ENCODE measurements at places on chromosomes 1 and 21.

DNA sequence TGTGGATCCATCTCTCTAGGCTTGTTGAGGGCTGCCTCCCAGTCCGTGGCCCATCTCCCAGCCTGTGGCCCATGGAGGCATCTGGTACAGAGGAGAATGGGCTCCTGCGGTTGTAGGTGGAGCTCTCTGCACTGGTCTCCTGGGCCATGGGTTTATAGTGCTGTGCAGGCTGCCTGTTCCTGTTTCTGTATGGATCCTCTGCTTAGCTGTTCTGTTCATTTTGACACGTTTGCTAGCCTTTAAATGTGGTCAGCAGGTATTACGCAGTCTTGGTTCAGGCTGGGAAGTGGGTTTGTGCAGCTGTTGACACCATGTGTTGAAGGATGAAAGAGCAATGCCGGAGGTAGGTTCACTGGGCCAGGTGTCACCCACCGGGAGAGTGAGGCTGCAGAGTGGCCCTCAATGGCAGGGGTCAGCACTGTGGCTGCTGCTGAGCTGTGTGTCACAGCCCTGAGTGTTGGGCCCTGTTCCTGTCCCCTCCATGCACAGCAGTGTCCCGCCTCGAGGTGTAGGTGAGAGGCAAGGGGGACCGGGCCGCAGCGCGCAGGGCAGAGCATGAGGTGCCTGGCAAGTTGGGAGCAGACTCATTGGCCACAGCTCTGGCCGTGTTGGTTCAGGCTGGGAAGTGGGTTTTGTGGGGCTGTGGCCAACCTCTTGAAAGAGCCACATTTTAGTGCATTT lies 39.0 kb downstream of the SNAP47 start:
- no peak for DNase-seq

DNA sequence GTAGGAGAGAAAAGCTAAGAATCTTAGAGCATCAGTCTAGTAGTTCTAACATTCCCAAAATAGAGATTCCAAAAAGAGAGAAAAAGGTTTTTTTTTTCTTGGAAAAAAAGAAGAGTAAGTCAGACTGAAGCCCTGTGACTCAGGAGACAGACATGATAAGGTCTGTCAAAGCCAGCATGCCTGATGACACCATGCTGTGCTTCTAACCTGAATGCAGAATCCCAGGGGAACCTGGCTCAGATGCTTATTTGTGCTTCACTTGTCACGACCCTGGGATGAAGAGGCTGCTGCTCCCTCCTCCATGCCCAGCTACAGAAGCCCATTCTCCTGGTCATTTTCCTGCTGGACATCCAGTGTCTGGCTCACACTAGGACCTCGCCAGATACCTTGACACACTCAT lies 44.3 kb downstream of the ERICH3 start:
- DNase-seq = no peak

- DNase-seq = no peak
Measured at GRCh38 chr1:89518221-89518631, 6.4 kb upstream of the LRRC8B start.

- no peak for DNase-seq
Measured at GRCh38 chr1:15465674-15466073, 9.1 kb downstream of the CELA2A start.

- DNase-seq = no peak
Measured at GRCh38 chr1:171468120-171468750, 17.1 kb upstream of the PRRC2C start.

DNA sequence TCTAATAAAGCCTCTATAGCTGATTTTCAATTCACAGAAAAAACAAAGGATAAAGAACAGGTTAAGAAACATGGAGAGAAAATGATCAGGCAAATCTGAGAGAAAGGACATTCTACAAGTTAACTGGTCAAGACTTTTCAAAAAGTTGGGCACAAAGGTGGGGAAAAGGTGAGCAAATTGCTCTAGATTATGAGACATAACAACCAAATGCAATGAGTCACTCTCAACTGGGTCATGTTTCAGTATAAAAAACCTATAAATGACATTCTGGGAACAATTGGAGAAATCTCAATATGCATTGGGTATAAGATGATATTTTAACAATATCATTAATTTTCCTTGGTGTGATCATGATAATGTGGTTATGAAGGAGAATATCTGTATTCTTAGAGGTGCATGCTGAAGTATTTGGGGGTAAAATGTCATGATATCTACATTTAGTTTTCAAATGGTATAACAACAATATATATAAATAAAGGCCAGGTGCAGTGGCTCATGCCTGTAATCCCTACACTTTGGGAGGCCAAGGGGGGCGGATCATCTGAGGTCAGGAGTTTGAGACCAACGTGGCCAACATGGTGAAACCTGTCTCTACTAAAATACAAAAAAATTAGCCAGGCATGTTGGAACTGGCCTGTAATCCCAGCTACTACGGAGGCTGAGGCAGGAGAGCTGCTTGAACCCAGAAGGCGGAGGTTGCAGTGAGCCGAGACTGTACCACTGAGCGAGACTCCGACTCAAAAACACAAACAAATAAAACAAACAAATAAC lies 27.0 kb downstream of the ANKRD13C start:
- DNase-seq = no peak
